Stimulated activated CD8-positive, alpha-beta memory T cell treated with anti-CD3 and anti-CD28 coated beads, Interleukin-15, amount 100 ng/mL, for 24 hours (primary cell): ENCODE measurements at places on chromosomes 3 and 15.

- DNase-seq, result no peak
Observed at GRCh38 chr15:40787344-40787841, 17.6 kb downstream of the C15orf62 start.

DNA sequence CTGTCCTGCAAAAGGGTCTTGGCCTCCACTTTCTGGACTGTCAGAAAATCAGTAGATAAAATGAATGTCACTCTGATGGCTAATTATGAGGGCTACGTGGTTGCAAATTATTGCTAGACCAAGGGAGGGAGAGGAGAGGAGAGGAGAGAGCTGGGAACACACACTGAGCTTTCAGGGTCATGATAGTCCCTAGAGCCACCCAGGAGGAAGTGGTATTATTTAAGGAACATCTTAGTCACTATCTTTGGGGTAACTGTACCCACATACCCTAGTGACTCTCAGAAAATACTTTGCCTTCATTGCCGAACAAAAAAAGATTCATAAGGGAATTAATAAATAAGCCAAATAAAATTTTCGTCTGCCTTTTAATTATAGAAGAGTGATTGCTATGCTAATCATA is 642.3 kb upstream of the CFAP20DC start:
- no peak for DNase-seq

DNA sequence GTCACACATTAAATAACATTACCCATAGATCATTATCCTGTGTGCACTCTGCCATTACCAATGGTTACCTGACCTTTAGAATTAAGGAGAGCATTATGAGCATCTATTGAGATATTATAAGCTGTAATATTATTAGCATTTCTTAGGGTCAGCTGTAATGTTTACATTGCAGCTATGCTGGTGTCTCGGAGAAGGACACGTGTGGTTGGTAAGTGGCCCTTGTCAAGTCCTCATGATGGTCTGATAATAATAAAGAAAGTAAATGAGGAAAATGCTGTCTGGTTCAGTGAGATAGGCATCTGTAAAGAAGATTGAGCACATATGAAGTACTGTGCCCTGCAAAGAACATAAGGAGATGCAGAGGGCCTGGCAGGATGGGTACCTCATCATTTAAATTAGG is 71.7 kb upstream of the ARL6 start:
- DNase-seq, result no peak

GRCh38 chr3:23077126-23077525 is 126.0 kb upstream of the UBE2E2 start:
- DNase-seq, result no peak

- no peak for DNase-seq
Observed at GRCh38 chr15:40204100-40204499, 34.8 kb upstream of the PAK6 start.

GRCh38 chr15:70947351-70948335 is 55.0 kb downstream of the LRRC49 start:
- DNase-seq, result no peak

GRCh38 chr3:128320551-128321340 is 145.9 kb downstream of the DNAJB8 start:
- no peak for DNase-seq

- no peak for DNase-seq
Observed at GRCh38 chr3:72412340-72412956, 435.8 kb downstream of the SHQ1 start.

DNA sequence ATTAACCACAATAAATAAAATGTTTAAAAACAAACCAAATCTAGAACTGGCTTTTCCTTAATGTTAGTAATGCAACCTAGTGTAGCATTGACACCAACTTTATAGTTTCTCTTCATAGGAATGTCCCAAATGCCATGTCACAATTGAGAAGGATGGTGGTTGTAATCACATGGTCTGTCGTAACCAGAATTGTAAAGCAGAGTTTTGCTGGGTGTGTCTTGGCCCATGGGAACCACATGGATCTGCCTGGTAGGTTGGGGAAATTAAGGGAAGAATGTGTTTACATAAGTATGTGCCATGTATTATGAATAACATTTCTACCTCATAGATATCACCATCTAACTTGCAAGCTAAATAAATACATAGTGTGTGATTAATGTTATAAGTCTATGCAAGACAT is 84.4 kb upstream of the GOLGA6B start:
- no peak for DNase-seq

DNA sequence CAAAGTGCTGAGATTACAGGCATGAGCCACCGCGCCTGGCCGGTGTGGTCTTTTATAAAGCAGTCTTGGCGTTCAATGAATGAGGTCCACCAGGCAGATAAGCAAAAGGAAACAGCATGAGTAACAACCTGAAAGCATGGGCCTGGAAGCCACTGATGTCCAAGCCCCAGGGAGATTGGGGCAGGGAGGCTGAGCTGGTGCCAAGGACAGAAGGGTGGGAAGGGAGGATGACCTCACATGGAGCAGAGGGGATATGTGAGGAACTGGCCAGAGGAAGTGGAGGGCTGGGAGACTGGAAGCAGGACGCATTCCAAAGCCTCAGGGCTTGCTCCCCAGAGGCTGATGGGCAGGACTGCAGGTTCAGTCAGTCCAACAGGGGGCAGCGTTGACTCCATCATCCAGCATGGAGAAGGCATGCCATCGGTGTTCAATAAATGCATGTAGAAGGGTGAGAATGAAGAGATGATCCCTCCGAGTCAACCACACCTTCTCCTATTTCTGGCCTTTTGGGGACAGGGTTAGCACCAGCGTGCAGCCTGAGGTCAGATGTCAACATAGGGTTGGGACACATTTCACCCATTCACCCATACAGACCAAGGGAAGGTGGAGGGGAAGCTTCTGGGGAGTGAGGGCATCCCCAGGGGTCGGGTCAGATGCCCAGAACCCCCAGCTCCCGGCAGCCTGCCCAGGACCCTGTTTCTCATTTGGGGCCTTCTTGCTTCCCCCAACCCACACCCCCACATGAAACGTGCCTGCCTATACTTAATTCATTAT is 14.8 kb downstream of the MYL3 start:
- DNase-seq, result no peak

DNA sequence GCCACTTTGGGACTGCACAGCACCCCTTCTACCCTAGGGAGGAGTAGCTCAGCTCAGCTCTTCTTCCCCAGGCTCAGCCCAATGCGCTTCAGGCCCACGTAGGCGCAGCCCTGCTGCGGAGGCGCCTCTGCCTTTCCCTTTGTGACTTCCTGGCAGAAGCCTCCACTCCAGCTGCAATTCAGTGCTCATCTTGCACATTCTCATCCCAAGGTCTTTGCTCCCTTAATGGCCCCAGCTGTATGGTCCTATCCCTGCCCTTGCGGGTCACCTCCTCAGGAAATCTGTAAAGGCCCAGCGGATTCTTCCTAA is 109.0 kb downstream of the VGLL4 start:
- DNase-seq, result no peak

- DNase-seq, result no peak
Observed at GRCh38 chr15:74982183-74982582, 13.2 kb upstream of the SCAMP5 start.

DNA sequence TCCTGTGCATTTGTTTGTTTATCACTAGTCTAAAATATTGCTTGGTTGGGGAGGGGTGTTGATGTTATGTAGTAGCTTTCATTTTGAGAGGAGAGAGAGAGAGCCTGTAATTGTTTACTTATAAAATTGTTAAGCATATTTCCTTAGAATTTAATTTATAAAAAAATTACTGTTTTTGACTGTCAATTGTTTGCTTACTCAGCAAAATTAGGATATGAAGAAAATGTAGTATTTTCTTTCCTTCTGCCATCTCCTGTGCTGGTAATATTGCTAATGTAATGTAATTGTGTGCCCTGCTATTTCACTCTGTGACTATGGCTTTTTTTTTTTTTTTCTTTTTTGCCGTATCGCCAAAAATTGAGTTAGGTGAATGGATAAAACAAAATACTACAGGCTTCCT is 3.5 kb downstream of the U2SURP start:
- DNase-seq, result no peak

DNA sequence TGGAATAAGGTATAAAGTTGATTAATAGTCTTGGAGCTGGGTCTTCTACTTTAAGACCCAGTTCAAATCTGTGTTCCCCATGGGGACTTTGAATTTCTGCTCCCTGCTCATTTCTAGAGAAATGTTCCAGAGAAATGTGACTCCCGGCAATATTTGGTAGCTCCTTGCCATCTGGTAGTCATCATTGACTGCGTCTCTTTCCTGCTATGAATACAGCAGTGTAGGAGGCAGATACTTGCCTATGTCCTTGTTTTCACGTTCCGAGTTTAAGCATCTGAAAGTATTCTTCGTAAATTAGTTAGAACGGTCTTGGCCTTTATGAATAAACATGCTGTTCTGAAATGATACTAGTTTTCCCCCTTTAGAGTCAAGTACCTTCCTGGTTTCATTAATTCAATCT is 352.9 kb downstream of the PTPRG start:
- DNase-seq, result no peak

DNA sequence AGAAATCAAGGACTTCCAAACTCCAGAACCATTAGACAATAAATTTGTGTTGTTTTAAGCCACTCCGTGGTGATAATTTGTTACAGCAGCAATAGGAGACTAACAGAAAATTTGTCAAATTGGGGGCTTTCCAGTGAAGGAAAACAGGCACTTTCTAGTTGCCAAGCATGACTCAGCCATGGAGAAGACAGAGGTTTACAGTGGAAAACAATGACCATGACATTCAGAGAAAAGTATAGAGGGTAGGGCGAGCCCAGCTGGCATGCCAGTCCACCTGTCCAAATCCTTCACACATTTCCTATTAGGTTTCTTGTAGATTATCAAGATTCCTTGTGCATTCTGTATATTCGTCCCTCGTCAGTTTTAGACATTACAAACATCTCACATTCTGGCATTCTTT is 24.9 kb downstream of the SLCO2A1 start:
- DNase-seq, result no peak

DNA sequence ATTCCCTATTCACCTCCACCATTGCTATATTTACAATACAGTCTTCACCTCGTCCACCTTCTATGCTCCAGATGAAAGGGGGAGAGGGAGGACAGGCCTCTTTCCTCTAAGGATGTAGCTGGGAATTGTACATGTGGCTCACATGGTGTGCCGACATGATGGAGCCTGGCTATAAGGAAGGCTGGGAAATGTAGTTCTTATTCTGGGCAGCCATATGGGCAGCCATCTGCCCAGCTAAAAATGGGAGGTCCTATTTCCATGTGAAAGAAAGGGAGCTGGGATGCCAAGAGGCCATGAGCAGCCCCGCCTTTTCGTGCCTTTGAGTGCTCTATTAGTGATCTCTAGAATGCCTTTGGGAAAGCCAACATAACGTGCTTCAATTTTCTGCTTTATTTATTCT is 27.1 kb upstream of the MGLL start:
- DNase-seq, result no peak
